CD4-positive, alpha-beta T cell treated with Interleukin-2 at 100 ng/mL for 4 hours (primary cell): ENCODE measurements at places on chromosomes 7 and 10.
A peak's percentile ranks its signal among the peaks of the same experiment; 100 is the strongest.

- DNase-seq: no peak
Measured at GRCh38 chr7:73582664-73583202, 4.4 kb upstream of the TBL2 start.

DNA sequence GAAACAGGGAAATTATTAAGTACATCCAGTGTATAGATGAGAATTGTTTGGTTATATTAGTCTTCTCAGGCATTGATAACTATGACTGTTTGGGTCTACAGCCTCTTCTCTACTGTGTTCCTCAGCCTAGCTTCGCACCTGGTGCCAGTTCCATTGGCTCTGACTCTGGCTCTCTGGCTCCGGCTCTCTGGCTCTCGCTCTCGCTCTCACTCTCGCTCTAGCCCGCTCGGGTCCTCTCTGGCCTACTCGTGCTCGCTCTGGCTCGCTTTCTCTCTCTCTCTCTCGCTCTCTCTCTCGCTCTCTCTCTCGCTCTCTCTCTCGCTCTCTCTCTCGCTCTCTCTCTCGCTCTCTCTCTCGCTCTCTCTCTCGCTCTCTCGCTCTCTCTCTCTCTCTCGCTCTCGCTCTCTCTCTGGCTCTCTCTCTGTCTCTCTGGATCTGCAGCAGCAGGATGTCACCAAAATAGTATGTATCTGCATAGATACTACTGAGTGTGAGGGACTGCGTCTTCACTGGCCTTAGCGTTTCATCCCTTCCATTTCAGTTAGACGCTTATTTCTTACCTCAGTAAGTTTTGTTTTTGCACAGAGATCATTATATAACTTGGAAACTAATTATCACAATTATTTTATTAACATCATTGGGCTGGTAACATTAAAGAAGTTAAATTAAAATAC, 6.5 kb upstream of the SSBP1 start:
- DNase-seq: no peak

GRCh38 chr7:88200789-88201188, 19.0 kb downstream of the SRI start:
- no peak for DNase-seq

DNA sequence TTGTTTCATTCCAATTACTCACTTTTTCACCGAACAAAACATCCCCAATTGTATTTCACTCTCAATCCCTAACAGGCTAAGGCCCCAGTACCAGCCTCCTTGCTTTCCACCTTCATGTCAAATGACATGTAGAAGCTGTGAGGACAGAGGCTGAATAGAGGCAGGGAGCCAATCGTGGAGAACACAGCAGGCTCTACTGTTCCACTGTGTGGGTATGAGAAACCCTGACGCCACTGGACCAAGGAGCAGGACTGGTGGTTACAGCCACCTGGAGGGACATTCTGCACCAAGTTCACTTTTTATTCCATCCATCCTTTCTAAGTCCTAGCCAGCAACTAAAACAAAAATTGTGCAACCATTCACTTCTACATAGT, 502.8 kb downstream of the SORCS1 start:
- DNase-seq: no peak

DNA sequence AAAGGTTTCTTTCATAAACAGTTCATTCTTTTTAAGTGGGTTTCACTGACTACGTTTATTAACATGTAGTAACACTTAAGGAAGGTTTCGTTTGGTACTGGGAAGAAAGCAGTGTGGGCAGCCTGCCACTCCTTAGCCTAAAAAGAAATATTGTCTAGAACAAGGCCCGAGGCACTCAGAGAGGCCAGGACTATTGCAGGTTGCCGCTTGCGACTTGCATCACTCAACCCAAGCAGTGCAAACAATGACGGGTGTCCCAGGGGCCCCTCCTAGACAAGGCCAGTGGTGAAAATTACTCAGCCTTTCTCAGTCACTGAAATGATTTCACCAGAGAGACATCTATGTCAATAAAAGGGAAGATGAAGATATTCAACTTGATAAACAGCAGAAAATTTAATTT, 243.9 kb downstream of the SNX13 start:
- DNase-seq: no peak

DNA sequence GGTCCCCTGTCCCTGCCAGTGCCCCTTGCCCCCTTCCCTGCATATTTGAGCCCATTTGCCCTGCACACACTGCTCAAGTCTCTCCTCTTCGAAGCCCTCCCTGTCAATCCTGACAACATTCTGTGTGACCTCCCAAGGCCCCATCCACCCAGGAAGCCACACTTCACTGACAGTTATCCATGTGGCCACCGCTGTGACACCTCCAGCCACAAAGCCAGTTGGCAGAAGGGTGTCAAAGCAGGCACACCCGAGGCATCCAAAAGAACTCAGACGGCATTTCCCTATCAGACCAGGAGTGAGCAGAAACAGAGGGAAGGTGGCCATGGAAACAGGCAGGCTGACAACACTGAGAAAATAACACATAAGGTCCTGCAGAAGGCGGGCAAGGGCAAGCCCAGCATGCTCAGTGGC, 4.6 kb downstream of the POLM start:
- DNase-seq: no peak

- no peak for DNase-seq
Measured at GRCh38 chr7:32569388-32570289, 74.3 kb downstream of the AVL9 start.

DNA sequence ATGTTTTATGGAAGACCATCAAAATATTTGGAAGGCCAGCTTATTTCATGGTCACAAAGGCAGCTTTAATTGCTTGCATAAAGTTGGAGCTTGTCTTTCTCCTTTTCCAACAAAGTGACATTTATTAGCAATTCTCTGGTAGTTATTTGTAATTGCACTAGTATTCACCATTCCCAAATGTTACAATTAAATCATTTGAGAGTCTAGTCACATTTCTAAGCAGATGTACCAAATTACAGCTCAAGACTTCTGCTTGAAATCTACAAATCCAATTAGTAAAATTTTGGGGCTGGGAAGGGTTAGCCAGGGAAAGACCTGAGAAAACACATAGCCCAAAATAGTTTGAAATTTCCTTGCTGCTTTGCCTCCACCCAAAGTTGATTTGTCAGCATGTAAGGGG, 376.1 kb upstream of the LRGUK start:
- no peak for DNase-seq

GRCh38 chr10:98106531-98106930, 27.9 kb upstream of the R3HCC1L start:
- DNase-seq: no peak

DNA sequence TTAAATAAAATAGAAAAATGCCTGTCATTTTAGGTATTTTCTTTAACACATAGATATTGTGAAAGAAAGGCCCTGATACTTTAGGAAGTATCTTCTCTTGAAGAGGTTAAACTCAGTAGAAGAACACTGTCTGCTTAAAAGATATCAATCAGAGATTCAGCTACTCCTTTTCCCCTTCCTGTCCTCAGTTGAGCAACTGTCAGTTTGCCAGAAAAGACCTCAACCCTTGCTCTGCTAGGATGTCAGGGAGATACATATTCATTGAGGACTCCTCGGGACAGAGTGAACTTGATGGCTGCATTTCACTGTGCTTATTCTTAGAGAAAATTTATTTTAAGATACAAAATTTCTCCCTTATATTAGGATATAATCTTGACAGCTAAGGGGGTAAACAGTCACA, 173.6 kb upstream of the CACNA2D1 start:
- DNase-seq: no peak

DNA sequence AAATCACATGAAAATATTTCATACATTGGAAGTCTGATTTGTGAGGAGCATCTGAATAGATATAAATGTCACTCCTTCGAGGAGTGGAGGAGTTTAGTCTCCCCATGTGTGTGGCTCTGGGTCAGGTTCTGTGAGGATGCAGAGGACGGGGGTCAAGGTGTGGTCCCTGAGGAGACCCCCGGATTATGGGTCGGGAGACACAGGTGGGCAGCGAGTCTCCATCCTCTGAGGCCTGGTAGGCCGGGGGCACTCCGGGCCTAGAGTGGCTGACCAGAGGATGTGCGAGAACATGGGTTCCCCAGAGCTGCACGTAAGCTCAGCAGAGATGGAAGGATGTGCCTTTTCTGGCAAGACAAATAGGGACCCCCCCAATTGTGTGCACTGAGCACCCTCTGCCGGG, 93.4 kb upstream of the TCERG1L start:
- no peak for DNase-seq

DNA sequence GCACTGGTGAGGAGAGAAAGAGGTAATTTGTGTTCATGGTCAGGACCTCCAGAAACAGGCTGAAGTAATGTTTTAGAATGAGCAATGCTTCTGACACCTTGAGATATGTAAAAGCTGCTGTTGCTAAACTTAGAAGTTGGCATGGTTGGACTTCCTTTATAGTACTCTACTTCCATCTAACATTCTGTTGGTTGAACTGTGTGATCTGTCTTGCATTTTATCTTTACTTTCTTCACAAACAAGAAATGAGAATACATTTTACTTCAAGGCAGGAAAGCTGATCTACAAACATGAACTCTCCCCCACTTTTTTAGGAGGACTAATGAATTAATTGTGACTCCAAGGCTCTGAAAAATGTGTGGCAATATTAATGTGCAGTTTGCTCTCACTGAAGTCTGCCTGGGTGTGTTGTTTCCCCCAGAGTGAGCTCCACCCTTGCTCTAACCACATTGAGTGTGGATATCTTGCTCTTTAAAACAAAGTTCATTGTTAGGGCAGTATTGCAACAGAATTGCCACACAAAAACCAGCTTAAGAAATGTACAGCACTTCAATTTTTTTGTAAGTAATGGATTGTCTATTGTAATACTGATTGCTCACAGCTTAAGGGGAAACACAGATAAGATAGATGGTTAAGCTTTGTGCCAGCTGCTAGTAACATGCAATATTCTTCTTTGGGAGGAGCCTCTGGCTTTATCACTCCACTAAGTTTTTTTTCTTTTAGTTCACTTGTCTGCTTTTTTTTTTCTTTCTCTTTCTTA, 69.0 kb downstream of the ADD3 start:
- peak; percentile 71 for DNase-seq

DNA sequence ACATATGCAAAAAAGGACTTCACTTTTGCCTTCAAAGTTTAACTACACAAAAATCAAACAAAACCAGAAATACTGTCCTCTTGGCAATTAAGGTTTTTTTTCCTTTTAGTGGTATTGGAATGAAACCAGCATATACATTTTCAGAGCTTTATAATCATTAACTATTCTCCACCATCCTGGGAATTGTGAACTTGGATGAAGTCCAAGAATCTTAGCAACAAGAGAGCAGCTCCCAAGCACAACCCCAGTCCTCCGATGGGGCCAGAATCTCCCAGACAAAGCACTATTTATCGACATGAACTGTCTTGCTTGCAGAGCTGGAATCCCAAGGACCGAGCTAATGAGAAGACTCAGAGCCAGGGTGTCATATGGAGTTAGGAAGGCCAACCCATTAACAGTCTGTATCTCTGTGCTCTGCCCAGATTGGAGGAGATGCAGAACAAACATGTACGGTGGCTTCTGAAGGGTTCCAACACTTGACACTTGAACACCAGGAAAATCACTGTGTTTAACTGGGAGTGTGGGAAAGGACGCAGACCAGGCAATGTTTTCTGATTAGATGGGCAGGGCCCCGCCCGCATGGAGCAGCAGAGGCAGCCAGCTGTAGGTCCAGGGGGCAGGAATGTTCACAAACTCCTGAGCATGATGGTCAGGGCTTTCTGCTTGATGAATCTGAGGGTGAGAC, 35.5 kb downstream of the PPP1R3C start:
- no peak for DNase-seq

GRCh38 chr10:89684604-89685003, 16.8 kb upstream of the KIF20B start:
- DNase-seq: no peak

DNA sequence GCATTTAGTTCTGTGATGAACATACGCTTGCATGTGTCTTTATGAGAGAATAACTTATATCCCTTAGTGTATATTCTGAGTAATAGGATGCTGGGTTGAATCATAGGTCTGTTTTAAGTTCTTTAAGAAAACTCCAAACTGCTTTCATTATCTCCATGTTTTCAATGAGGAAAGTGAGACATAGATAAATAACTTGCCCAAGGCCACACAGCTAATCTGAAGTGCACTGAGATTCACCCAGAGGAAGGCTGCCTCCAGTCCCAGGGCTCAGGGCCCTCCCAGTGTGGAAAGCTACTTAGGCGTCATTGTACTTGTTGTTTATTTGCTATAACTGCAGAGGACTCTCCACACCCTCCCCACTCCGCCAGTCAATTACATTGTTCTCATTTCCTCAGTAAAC, 126.7 kb downstream of the INHBA start:
- no peak for DNase-seq

DNA sequence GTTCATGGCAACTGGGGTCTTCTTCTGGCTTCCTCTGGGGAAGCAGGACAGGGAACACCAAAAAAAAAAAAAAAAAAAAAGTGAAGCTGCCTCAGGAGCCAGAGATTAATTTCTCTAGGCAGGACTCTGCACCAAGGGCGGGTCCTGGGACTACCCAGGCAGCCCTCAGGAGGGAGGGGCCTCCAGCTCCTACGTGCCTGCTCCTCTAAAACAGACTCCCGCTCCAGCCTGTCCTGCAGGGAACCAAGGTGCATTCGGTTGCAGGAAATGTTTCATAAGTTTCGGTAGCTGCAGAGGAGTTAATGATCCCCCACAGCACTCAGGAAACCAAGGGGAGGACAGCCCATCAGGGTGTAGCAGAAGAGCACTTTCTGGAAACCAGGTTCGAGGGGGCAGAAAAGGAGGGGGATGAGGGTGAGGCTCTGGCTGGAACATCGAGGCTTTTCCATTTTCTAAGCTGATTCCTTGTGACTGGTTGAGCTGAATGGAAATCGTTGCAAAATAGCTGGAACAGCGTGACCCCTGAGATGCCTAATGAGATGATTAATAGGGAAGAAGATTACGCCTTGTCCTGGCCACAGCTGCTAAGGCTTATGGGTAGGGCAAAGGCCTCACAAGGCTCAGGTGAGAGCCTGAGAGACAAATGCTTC, 84.2 kb downstream of the STRA8 start:
- no peak for DNase-seq

GRCh38 chr7:15618275-15618674, 56.5 kb upstream of the AGMO start:
- DNase-seq: no peak

- DNase-seq: no peak
Measured at GRCh38 chr10:71431239-71432100, 34.8 kb downstream of the CDH23 start.

- DNase-seq: no peak
Measured at GRCh38 chr7:26399736-26400135, 108.1 kb downstream of the SNX10 start.
